ENCODE measurements at places on chromosomes 3 and 15. TPM values are rescaled to one million over a fixed set of nuclear protein-coding genes. Genes with fewer than 3 reads are reported as not detected.

GRCh38 chr3:157353652-157354051 is 83.0 kb upstream of the PTX3 start:
- no peak for DNase-seq

The CD276 gene
- total RNA-seq = 136 TPM

DNA sequence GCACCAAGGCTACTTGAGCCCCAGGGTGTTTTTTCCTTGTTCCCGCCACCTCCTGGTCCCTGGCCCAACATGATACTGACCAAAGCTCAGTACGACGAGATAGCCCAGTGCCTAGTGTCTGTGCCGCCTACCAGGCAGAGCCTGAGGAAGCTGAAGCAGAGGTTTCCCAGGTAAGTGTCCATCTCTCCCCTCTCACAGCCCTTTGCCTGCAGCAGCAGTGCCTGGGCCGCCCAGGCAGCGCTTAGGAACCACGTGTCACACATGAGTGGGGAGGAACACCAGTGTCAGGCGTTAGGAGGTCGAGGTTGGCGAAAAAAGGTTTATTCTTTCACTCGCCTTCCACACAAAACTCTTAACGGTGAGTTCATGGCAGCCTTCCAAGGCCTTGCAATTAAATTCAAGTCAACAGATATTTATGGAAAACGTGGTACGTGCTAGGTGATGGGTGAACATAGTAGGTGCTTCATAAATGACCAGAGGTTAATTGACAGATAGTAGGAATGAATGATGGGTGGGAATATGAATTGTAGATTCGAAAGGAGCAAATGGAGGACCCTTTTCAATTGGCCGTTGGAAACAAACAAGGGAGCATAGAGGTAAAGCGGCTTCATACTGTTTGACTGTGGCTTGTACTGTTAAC is 486 bp downstream of the CDIN1 start:
- no peak for DNase-seq

The FAM107A gene
- total RNA-seq = 0.07 TPM

The UACA gene
- 21.1 TPM for total RNA-seq
